IPS-NIHi11 (cell line): ENCODE measurements at places on chromosomes 7 and 10.
A peak's percentile ranks its signal among the peaks of the same experiment; 100 is the strongest.

DNA sequence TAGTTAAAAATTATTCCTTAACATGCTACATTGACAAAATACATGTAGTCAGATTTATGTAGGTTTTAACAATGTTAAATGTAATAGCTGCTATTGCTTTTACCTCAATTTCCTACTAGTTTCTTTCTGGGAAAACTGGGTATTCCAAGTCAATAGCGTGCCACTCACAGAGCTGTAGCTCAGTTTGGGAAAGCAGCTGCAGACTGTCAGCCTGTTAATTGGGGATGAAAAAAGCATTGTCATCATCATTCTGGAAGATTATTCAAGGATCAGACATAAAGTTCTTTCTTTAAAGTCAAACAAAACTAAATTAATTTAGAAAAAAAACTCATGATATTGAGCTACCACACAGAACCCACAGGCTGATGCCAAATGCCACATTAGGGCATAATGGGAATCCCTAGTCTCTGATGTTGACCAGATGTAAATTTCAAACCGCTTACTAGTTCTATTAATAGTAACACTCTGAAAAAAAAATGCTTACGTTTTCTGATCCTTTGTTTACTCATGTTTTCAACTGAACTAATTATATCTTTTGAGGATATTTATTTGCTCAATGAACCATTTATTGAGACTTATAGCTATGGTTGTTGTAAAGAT lies 19.6 kb upstream of the AGMO start:
- no peak for DNase-seq

- peak; percentile 94 for DNase-seq
Measured at GRCh38 chr10:43362191-43362839, 9.1 kb upstream of the FXYD4 start.

- DNase-seq, result no peak
Measured at GRCh38 chr10:121722665-121723064, 124.4 kb upstream of the FGFR2 start.

DNA sequence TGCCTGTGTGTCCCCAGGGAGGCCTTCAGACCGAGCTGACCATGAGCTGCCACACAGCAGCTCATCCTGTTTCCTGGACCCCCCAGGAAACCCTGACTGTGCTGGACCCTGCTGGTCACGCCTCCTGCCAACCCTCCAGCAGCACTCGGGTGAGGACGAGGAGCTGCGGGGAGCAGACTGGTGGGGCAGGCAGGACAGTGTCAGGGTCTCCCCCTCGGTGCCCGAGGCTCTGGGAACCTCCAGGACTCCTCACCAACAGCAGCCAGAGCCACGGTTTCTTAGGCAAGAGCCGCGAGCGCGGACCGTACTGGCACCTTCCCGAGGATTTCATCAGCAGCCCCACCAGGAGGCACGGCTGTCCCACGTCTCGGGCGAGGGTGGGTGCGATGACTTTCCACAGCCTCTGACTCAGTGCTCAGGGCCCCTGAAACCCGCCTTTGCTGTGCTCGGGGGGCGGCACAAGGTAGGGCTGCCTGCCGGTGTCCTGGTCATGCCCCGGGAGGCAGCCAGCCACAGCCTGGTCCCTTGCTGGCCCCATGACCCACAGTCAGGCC lies 186.9 kb downstream of the ELFN1 start:
- DNase-seq, result no peak

DNA sequence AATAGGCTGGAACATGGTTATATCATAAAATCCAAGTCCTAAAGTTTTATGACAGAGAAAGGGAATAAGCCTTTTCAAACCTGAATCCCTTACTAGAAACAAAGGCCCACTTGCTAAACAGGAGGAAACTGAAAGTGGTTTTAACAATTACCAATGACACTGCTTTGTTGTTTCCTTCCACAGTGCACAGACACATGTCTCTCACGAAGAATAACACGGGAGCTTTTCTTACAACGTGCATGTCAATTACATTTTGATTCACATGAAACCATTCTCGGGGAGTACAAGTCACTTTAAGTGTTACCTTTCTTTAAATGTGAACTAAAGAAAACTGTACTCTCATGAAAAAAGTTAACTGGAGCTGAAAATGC lies 1.4 kb downstream of the MRPS33 start:
- DNase-seq, result no peak

DNA sequence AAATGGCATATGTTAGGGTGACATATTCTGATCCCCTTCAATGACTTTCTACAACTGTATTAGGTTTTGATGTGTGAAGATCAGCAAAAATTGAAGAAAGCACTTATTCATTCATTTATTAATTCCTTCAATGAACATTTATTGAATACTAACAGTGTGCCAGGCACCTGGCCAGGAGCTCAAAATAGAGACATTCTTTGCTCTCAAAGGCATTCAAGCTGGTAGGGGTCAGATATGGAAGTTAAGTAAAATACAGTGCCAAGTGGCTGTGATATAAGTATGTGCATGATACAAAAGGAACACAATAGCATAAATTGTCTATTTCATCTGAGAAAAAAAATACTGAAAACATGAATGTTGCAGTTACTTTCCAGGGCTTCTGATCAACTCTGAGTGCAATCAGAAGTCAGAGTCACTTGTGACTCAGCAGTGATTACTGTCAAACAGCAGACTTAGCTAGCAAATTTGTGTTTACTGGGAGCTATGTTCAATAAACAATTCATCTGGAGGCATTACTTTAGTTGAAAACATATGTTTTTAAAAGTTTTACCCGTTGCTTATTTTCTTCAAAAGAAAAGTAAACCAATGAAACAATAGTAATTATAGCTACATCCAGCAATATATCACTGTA lies 60.4 kb upstream of the CACNB2 start:
- DNase-seq, result no peak

DNA sequence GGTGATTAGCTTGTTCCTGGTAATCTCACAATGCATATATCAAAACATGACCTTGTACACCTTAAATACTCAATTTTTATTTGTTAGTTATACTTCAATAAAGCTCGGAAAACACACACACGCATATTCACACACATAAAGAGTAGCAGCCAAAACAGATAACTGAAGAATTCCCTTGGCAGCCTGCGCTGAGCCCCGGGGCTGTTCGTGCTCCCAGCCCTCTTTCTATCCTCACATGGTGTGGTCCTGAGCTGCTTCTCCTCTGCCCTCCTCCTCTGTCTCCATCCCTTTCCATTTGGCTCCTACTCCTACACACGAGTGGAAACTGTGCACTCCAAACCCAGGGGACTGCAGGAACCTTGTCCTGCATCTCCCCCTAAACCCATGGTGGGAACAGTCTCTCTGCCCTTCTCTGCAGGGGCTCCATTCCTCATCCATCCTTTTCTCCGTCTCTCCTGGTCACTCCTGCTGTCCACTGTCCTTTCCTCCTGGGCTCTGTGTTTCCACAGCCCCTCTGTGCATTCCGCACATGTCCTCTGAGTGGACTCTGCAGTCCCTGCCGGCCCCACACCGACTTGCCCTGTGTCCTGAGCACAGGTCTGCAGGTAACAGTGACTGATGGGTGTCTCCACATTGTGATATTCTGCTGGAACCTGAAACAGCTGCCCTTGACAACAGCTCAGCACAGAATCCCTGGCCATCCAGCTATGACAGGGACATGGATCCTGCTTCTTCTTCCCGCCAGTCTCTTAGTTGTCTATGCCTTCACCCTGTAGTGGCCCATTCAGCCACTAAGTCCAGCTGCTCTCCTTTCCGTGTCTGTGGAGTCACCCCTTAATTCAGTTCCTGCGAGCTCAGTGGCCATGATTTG lies 216.8 kb upstream of the ZNF32 start:
- no peak for DNase-seq

DNA sequence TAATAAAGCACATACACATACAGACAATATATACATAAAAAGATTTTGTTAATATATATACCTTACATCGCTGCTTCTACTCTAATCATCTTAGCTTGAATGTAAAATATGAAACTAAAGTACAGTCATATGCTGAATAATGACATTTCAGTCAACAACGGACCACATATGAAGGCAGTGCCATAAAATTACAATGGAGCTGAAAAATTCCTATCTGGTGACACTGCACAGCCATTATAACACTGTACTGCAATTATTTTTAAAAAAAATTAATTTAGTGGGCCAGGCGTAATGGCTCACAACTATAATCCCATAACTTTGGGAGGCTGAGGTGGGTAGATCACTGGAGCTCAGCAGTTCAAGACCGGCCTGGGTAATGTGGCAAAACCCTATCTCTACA lies 122.3 kb downstream of the JMJD1C start:
- no peak for DNase-seq

- no peak for DNase-seq
Measured at GRCh38 chr10:132554053-132554990, 16.7 kb downstream of the INPP5A start.

GRCh38 chr10:15712883-15713282 lies 6.8 kb downstream of the ITGA8 start:
- DNase-seq, result no peak

- DNase-seq, result no peak
Measured at GRCh38 chr10:102545997-102546396, 42.2 kb downstream of the SUFU start.

GRCh38 chr10:32687116-32687515 lies 241.2 kb downstream of the CCDC7 start:
- DNase-seq, result no peak

DNA sequence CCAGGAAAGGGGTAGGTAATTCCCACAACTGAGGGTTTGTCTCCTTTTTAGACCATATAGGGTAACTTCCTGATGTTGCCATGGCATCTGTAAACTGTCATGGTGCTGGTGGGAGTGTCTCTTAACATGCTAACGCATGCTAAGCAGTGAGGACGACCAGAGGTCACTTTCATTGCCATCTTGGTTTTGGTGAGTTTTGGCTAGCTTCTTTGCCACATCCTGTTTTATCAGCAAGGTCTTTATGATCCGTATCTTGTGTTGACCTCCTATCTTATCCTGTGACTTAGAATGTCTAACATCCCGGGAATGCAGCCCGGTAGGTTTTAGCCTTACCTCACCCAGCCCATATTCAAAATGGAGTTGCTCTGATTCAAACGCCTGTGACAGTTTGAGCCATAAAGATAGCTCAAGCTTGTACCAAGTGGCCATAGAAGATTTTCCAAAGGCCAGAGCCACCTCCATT lies 176.0 kb upstream of the NAMPT start:
- no peak for DNase-seq

DNA sequence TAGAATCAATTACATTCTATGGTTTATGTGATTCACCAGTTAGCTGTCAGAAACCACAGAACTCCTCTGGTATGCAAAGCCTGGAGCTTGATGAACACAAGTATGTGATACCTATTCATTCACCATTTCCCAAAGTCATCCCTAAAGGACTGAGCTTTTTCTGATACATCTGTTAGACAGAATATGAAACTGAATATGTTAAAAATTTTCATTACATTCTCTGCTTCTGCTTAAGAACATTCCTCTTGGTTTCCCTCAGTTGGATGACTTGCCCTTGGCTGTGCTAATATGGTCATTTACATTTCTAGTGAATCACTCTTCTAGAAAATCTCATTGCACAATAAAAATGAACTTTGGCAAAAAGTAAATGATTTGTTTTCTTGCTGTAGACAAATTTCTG lies 10.8 kb upstream of the PON1 start:
- DNase-seq, result no peak

- no peak for DNase-seq
Measured at GRCh38 chr10:46005383-46005782, 25.0 kb downstream of the NCOA4 start.

DNA sequence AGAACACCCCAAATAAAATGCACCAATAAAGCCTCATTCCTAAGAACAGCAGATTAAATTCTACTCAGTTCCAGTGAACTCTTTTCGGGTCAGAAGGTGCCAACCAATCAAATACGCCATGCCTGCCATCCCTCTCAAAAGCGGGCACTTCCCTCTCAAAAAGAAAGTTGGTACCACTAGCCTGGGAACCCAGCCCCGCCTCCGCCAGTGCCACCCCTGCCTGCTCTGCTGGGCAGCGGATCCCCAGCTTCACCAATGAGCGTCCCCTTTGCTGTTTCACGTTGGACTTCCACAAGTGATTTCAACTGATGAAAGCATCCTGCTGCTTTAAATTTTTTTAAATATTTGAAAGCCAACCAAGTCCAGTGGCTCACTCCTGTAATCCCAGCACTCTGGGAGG lies 33.2 kb upstream of the PROSER2 start:
- DNase-seq, result no peak

GRCh38 chr7:117192108-117192507 lies 130.8 kb downstream of the WNT2 start:
- no peak for DNase-seq

- DNase-seq, result no peak
Measured at GRCh38 chr10:57535306-57535705, 732.4 kb downstream of the IPMK start.

- no peak for DNase-seq
Measured at GRCh38 chr10:73899423-73899822, 11.5 kb upstream of the PLAU start.

DNA sequence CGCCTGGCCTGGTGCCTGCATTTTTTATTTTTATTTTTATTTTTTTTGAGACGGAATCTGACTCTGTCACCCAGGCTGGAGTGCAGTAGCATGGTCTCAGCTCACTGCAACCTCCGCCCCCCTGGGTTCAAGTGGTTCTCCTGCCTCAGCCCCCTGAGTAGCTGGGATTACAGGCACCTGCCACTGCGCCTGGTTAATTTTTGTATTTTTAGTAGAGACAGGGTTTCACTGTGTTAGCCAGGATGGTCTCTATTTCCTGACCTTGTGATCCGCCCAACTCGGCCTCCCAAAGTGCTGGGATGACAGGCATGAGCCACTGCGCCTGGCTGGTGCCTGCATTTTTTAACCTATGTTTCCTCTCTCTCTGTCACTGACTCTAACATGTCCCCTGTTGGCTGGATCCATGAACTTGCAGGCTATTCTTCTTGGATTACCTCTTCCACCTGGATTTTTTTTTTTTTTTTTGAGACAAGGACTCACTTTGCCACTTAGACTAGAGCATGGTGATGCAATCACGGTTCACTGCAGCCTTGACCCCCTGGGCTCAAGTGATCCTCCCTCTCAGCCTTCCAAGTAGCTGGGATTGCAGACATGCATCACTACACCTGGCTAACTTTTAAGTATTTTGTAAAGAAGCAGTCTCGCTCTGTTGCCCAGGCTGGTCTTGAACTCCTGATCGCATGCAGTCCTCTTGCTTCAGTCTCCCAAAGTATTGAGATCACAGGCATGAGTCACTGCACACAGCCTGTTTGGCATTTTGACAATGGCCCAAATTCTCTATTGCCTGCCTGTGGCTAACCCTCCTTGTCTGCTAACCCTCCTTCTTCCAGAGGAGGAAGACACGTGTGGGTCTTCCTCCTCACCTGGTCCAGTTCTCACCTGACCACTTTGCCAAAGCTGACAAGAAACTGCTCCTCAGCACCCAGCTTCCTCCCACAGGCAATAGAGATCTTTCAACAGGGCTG lies 23.0 kb upstream of the PRPF18 start:
- no peak for DNase-seq

- DNase-seq, result no peak
Measured at GRCh38 chr10:118513174-118513573, 82.3 kb downstream of the PRLHR start.

DNA sequence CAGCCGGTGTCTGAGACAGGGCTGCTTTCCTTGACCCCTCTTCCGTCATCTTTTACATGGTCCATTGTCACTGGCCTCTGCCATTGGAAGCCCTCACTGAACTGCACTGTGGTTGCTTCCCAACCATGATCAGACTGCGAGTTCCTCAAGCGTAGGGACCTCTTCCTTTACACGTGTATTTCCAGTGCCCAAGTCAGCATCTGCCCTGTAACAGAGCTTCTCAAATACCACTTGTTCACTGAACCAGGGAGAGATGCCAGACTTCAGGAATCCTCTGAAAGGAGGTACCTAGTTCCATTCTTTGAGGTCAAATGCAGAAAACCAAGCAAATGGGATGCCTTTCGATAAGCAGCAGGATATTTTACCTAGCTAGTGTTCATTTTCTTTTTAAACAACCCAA lies 145.1 kb downstream of the NRP1 start:
- no peak for DNase-seq

GRCh38 chr7:5001003-5001402 lies 42.0 kb upstream of the MMD2 start:
- no peak for DNase-seq
